ENCODE measurements at places on chromosomes 11 and 22. TPM values are rescaled to one million over a fixed set of nuclear protein-coding genes. Genes with fewer than 3 reads are reported as not detected.

Gene HEPHL1
- total RNA-seq, result not detected

DNA sequence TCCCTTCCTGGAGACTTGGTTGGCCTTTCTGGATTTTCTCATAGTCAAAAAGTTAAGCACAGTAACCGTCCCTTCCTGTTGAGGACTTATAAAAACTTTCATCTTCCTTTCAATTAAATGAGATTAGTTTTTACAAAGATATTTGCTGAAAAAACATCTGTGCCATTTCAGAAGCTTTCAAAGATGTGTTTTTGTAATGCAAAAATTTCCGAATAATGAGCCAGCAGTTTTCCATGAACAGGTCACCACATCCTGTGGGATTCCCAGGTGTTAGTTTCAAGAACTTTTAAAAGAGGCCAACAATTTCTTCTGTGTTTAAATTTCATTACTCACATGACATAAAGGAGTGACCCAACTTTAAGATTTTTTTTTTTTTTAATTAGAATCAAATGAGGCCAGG is 18.0 kb downstream of the NUP50 start:
- peaks cover 27% of the 10 kb centered on the region for H3K4me1 ChIP-seq
- H3K4me3 ChIP-seq, result no peak overlapping the region
- H3K27ac ChIP-seq, result no peak overlapping the region
- DNase-seq, result no peak

DNA sequence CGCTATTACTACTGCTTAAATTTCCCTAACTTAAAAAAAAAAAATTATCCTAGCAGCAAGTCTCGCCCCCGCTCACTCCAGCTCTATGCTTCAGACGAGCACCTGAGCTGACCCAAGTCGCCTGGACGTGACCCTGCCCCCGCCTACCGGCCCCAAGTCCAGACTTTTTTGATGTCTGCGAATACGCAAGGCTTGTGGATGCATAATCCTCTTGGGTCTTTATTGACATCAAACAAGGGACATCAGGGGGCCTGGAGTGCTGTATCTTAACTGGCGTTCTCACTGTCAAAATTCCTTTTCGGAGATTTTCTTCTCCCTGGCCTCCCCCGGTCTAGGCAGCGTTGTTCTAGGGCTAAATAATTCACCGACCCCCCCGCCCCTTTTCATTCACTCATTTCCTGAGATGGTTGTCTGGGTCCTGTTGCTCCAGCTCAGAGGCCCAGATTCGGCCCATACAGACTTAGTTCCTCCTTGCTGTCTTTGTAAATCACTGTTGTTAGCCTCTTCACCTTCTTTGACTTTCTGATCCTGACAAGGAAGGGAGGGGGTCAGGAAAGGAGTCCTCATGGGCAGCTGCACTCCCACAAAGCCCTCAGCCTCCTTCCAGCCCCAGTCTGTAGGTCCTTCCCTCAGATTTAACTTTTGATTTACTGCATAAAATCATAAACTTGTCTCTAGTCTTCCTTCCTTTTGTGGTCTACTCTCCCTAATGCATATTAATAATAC is 601 bp upstream of the LRP4 start:
- no peaks in the 10 kb centered on the region for H3K27me3 ChIP-seq
- no peak for DNase-seq
- no peak overlapping the region for H3K27ac ChIP-seq

DNA sequence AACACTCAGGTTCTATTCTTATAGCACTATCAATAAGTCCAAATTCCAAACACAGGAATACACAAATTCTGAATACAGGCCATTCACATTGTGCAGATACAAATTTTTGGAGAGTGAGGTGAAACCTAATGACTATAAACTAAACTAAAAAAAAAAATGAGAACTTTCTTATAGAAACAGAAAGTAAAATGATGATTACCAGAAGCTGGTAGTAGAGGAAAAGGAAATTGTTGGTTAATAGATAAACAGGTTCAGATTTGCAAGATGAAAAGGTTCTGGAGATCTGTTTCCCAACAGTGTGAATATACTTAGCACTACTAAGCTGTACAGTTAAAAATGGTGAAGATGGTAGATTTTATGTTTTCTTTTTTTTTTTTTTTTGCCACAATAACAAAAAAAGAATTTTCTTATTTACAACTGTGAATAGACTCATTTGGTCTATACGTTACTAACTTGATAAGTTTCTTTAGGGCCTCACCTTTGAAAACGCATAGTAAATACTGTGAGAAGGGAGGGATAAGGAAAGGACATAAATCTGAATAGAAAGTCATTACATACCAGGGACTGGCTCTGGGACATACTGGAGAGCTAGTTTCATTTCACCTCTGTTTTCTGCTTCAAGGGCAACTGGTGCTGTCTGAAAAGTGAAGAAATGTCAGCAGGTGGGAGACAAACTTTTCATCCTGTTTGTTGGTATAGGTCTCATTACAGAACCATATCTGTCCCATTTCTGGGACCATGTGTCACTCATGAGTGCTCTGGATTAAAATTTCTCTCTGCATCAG is 14.2 kb upstream of the CCDC89 start:
- DNase-seq, result no peak
- H3K27ac ChIP-seq, result no peak overlapping the region
- no peaks in the 10 kb centered on the region for H3K4me1 ChIP-seq
- H3K27me3 ChIP-seq, result no peaks in the 10 kb centered on the region
- H3K36me3 ChIP-seq, result no peaks in the 10 kb centered on the region
- no peak overlapping the region for H3K4me3 ChIP-seq

GRCh38 chr11:61854966-61855714 is 27.0 kb downstream of the FADS2 start:
- H3K27ac ChIP-seq, result no peak overlapping the region
- no peaks in the 10 kb centered on the region for H3K4me1 ChIP-seq
- H3K27me3 ChIP-seq, result no peaks in the 10 kb centered on the region
- DNase-seq, result no peak

- DNase-seq, result peak; percentile 75
- H3K4me3 ChIP-seq, result no peak overlapping the region
- H3K4me1 ChIP-seq, result peaks cover 6% of the 10 kb centered on the region
- no peaks in the 10 kb centered on the region for H3K36me3 ChIP-seq
- H3K27me3 ChIP-seq, result no peaks in the 10 kb centered on the region
- no peak overlapping the region for H3K27ac ChIP-seq
These were observed 46.2 kb downstream of the BLID start for GRCh38 chr11:122069707-122070360.

Gene ST14
- total RNA-seq, result 101 TPM

Gene CDC45
- total RNA-seq, result 1.7 TPM

DNA sequence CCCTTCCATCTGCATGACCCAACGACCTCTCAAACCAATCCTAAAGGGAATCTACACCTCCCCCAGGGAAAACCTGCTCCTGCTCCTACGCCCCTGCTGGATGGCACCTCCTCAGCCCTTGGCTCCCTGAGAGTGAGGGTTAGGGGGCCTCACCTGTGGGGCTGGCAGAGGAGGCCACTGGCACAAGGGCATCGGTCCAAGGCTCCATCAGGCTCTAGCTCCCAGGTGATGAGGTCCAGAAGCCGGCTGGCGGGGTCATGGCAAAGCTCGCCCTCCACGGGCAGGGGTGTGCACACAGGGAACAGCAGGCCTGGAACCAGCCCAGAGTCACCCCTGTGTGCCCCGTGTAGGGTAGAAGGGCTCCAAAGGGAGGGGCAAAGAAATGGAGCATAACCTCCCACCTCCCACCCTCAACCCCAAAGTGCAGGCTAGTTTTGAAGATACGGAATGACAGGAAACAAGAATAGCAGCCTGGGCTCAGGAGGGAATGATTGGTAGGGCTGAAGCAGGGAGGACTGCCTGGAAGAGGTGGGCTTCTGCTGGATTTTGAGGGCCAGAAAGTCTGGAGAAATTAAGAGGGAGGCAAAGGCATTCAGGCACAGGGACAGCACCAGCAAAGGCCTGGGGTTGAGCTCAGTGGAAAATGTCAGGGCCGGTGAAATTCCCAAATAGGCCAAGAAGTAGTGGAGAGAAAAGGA is 42.6 kb downstream of the DKK3 start:
- no peaks in the 10 kb centered on the region for H3K4me1 ChIP-seq
- H3K27me3 ChIP-seq, result no peaks in the 10 kb centered on the region
- H3K4me3 ChIP-seq, result no peak overlapping the region

DNA sequence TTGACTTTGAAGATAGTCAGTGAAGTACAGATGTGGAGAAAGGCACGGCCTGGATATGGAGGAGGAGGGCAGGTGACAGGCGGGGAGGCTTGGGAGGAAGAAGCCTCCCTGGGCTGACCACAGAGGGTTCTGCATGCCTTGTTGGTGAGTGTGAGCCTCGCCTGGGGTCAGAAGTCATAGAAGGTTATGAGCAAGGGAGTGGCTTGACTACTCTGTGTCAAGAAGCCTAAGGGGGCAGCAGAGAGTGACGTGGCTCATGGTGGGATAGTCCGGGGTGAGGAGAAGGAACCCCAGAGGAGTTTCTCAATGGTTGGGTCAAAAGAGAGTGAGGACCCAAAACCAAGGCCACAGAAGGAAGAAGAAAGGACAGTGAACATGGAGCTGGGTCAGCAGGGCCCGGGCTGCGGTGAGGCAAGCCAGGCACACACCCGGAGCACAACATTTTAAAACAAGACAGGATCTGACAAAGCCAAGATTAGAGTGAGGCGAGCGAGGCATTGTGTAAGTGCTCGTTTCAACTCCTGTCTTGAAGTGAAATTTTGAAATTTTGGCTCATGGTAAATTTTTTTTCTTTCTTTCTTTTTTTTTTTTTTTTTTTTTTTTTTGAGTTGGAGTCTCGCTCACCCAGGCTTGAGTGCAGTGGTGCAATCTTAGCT is 31.9 kb downstream of the PDGFB start:
- DNase-seq, result no peak

Gene KCNJ4
- total RNA-seq, result not detected

DNA sequence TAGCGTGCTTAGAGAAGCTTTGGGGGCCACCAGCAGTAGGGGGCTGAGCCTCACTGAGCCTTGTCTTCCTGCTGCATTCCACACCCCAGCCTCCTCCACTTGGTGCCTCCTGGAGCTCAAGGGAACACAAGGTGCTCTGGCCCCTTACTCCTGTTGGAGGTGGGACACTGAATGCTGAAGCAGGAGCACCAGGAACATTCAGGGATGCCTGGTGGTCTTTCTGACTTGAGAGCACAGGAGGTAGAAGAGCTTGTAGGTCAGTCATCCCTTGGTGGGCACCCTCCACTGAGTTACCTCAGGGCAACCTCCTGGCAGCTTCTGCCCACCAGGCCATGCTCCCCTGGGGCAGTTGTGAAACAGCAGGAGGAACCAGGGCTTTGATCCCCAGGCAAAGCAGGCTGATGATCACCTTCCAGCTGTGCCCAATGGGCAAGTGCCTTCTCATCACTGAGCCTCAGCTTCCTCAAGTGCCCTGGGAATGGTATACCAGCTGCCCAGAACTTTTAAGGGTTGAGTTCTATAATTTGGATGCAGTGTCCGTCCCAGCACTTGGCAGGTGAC is 50.1 kb downstream of the CABIN1 start:
- no peak overlapping the region for H3K4me3 ChIP-seq
- H3K36me3 ChIP-seq, result peaks cover 43% of the 10 kb centered on the region
- H3K27ac ChIP-seq, result peak overlapping the region; percentile 78
- DNase-seq, result no peak

DNA sequence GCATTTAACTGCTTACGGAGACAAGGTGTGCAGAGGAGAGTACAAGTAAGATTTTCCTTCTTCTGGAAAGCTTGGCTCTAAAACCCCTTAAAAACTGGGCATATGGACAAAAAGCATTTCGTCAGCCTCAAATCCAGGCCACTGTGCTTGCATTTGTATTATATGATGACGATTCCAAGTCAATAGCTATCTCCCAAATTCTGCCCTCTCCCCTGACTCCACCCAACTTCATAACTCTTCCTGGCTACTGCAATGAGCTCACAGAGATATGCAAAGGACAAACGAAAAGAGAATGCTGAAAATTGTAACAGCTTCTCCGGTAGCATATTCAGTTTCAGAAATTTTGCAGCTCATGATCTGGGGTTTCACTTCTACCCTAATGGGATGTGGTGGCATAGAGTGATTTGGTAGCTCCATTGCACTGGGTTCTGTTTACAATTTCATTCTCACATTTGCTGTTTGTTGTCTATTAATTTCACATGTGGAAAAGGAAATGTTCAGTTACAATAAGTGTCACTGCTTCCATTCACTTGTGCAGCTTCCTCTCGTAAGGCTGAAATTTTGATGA is 45.6 kb upstream of the CHRM4 start:
- no peak for DNase-seq
- no peaks in the 10 kb centered on the region for H3K27me3 ChIP-seq
- peaks cover 8% of the 10 kb centered on the region for H3K36me3 ChIP-seq
- no peak overlapping the region for H3K4me3 ChIP-seq

GRCh38 chr22:50016988-50017700 is 4.6 kb upstream of the IL17REL start:
- H3K4me1 ChIP-seq, result peaks cover 9% of the 10 kb centered on the region
- H3K27ac ChIP-seq, result no peak overlapping the region
- peaks cover 18% of the 10 kb centered on the region for H3K27me3 ChIP-seq
- no peaks in the 10 kb centered on the region for H3K36me3 ChIP-seq

Gene OR6A2
- total RNA-seq, result 0.92 TPM

Gene ZP1
- total RNA-seq, result not detected

DNA sequence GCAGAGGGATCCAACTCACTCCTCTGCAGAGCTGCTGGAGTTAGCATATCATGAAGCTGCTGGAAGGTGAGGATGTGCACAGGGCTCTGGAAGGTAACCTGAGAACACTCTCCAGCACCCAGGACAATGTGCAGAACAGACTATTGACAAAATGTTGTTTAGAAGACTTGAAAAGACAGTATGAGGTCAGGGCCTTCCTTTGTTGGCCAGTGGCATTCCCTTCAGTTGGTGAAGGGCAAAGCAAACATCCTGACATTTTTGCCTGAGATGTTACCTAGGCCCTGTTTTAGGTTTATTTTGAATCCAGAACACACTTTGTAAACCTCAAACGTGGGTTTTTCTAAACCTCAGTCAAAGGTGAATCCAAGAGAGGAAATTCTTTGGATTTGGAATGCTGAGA is 67.8 kb downstream of the DEPDC5 start:
- no peak overlapping the region for H3K4me3 ChIP-seq
- peaks cover 41% of the 10 kb centered on the region for H3K36me3 ChIP-seq
- DNase-seq, result no peak
- no peaks in the 10 kb centered on the region for H3K27me3 ChIP-seq
- no peak overlapping the region for H3K27ac ChIP-seq

Gene OR8G5
- not detected for total RNA-seq

- H3K27me3 ChIP-seq, result no peaks in the 10 kb centered on the region
- H3K36me3 ChIP-seq, result no peaks in the 10 kb centered on the region
- H3K4me3 ChIP-seq, result no peak overlapping the region
- DNase-seq, result peak; percentile 65
- peaks cover 37% of the 10 kb centered on the region for H3K4me1 ChIP-seq
These were observed 324.5 kb upstream of the PITPNB start for GRCh38 chr22:28243539-28243938.

DNA sequence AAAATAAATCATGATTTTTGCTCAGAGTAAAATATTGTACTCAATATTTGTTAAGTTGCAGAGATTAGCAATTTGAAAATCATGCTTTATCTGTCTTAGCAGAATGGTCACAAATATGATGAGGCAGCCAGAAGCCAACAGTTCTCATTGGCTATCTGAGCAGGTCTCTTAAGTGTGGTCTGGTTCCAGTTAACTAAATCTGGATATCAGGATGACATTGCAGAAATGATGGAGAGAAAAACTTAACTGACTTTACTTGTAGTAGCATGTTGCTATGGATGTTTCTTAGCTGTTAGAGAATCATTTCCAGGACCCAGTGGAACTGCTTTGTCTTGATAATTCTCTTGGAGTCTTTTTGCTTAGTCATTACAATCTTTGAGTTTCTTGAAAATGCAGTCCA is 1070.3 kb downstream of the JRKL start:
- H3K27ac ChIP-seq, result no peak overlapping the region
- no peaks in the 10 kb centered on the region for H3K36me3 ChIP-seq
- H3K4me3 ChIP-seq, result no peak overlapping the region
- no peaks in the 10 kb centered on the region for H3K4me1 ChIP-seq
